ENCODE measurements at places on chromosomes 13 and 19.

GRCh38 chr19:35438527-35438926 lies 9.5 kb upstream of the FFAR2 start:
- no peak for DNase-seq

DNA sequence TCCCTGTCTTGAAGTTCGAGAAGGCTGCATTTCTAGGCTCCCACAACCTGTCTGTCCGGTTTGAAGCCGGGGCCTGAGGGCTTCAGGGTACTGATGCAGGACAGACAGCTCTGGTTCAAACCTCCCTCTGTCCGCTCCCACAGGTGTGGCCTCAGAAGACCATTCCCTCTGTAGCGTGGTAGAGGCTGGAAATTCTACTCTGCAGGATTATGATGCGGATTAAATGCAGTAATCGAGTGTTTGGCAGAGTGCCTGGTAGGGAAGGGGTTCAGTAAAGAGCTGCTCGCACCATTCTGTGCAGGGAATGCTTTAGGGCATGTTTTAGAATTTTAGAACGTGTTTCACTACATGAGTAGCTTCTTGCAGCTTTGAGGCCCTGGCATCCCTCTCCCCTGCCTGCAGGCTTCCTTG lies 30.5 kb downstream of the PPP1R37 start:
- DNase-seq = no peak

DNA sequence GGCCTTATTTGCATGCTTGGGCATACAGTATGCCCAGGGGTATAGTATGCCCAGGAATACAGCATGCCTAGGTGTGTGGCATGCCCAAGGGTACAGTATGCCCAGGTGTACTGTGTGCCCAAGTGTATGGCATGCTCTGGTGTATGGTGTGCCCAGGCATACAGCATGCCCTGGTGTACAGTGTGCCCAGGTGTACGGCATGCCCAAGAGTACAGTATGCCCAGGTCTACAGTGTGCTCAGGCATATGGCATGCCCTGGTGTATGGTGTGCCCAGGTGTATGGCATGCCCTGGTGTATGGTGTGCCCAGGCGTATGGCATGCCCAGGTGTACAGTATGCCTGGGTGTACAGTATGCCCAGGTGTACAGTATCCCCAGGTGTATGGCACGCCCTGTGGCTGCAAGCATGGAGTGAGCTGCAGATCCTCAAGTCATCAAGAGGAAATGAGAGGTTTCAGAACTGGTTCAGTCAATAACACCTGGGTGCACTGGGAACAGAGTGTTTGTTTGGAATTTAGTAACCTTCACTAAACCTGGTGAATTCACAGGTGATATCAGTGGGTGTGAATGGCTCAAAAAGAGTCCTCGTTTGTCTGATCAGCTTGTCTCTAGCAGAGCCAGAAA lies 7.8 kb upstream of the C13orf42 start:
- no peak for DNase-seq

- DNase-seq = no peak
Measured at GRCh38 chr19:743168-743687, 7.7 kb upstream of the MISP start.

- no peak for DNase-seq
Measured at GRCh38 chr19:15297416-15298224, 34.7 kb downstream of the BRD4 start.

DNA sequence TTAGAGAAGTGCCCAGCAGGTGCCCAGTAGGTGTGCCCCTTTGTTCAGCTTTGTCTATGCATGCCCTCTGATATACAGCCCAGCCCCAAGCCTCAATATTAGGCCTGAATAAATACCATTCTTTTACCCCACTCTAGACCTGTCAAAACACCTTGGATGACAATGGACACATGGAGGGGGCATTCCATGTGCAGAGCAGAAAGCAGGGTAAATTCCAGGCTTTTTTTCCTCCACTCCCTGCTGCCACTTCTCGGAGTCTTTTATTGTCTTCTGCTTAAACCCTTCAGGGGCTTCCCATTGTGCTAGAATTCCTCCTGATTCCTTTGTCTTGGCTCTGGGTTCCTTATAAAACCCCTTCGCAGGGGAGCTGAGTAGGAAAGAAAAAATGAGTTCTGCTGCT lies 5.8 kb upstream of the FRY start:
- no peak for DNase-seq

DNA sequence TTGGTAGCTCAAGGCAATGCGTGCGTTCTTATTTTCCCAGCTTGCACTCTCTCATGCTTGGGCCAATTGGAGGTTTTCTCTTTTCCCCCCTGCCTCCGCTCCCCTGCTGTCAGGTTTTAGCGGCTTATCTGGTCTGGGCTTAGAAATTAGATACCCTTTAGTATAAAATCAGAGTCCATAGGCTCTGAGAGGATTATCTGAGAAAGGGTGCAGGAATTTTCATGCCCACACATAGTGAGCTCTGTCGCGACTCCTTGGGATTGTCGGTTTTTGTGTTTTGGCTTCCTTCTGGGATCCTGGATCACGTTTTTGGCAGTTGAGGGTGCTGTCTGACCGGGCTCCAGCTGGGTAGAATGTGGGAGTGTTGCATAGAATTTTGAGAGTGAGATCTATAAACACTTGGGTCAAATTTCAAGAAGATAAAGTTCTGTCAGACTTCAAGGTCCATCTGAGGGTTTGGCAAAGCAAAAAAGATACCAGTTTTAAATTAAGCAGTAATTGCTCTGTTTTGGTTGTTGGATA lies 12.4 kb downstream of the CHAF1A start:
- DNase-seq = no peak

GRCh38 chr13:40398065-40398464 lies 268.4 kb downstream of the FOXO1 start:
- DNase-seq = no peak

GRCh38 chr19:5352229-5352763 lies 11.7 kb upstream of the PTPRS start:
- DNase-seq = no peak
